Left hindlimb (tissue), 1 donor: ENCODE measurements at places on chromosomes 4 and X.

DNA sequence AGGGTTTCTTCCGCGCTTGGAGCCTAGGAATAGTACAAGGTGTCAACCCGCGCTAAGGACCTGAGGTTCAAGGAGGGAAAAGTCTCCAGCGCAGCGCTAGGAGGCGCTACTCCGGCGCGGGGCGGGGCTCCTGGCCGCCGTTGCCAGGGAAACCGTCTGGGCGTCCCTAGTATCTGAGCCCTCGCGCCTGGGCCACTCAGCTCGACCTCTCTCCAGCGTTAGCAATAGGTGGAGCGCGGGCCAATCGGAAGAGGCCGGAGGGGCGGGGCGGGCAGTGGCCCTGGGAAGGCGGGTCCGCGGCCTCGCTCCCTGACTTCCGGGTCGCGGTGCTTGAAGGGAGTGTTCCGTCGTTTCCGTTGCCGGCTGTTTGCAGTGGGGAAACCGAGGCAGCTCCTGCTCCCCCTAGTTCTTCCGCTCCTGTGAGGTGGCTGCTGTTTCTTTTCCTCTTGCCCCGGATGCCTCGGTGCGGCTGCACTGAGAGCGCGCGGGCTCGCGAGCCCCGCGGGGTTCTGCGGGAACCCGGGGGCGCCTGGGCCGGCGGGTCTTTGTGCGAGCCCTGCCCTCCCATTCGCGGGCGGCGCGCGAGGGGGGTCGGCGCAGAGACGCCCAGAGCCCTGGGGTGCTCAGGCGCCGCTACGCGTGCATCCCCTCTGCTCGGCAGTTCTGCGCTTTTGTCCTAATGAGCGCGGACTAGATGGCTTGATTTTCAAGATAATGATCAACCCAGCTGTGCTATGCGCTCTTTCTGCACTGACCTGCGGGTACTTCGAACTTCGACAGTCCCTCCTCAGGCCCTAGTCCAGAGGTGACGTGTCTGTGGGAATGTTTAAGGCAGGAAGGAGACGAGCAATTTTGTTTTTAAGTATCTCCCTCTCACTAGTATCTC is at the start of gene ELMOD2:
TSS of gene ELMOD2 (plus strand) at position 312 of the 886 bp plus-strand sequence. CDS start 1,261 bp downstream, outside the sequence.
- DNase-seq: peak; percentile 98

DNA sequence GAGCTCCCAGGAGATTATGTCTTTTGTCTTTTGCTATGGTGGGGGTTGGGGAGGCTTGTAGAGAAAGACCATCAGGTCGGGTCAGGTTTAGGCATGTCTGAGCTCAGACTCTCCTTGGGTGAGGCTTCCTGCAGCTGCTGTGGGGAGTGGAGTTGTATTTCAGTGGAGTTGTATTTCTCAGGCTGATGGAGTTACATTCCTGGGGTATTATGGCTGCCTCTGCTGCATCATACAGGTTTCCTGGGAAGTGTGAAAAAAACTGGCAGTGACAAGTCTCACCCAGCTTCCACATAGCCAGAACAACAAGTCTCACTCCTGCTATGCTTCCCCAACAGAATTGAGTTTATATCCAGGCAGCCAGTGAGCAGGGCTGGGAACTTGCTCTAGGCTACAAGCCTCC is 119.3 kb downstream of the VSIG4 start:
- no peak for DNase-seq

DNA sequence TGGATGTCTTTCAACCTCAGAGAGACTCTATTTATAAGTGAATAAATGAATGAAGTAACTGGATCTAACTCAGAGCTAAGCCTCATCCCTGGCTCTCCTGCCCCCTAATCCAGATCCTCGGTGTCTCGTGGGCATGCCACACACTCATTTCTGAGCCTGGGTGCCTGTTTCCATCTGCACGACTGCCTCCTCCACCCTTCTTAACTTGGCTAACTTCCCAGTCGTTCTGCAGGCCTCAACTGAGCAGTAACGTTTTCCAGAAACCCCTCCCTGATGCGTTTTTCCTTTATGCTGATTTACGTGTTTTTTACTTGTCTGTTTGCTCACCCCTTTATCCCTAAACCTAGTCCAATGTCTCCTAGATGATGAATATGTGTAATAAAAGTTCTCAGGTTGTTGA is 186.9 kb upstream of the HS3ST1 start:
- no peak for DNase-seq

- no peak for DNase-seq
Measured at GRCh38 chr4:120874792-120875774, 47.4 kb downstream of the PRDM5 start.

DNA sequence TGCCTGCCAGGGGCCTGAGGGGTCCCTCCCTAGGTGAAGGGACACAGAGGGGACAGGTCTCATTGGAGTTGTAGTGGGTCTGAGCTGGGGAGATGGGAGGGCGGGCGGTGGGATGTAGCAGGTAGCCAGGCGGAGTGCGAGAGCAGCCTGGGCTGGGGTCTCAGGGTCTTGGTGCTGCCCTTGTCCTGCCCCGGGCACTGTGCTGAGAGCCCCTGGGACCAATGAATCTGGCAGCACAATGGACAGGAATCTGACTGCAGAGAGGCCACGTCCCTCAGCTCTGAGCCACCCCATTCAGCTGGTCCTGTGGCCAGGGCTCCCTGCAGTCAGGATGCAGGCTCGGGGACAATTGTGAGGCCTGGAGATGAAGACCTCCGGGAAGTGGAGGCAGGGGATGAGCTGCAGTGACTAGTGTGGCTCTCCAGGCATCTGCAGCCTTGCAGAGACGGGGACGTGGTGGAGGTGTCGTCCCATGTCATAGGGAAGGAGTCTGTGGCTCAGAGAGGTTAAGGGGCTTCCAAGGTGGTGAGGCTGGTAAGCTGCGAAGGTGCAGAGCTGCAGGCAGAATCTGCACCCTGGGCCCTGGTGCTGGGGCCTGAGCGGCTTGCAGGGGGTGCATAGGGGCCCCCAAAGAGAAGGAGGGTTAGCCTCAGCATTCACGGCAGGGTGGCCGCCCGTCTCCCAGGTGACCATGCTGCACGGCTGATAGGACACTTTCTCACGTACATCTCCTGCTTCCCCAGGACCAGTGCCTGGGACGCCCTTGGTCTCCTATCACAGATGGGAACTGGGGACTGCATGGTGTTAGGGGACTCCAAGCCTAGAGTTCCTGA is 20.6 kb downstream of the NSG1 start:
- no peak for DNase-seq

DNA sequence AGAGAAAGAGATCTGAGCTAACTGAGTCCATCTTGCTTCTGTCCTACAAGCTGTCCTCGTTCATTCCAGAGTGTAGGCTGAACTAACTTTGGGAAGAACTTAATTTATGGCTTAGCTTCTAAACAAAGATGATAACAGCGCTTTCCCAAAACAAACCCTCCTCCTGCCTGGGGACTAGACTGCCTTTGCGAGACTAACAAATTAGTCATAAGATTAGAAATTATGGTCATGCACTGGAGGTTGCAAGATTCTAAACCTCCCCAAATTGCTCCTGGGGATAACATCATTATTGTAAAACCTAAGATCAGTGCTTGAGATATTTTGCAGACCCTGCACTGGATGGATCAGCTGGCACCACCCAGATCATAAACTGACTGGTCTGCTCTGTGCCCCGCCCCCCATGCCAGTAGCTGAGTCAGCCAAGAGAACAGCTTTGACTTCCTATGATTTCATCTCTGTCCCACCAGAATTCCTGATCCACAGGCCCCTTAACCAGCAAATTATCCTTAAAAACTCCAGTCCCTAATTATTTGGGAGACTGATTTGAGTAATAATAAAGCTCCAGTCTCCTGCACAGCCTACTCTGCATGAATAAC is 883.3 kb downstream of the TRIML1 start:
- DNase-seq: no peak

GRCh38 chrX:11130136-11130535 is 19.0 kb downstream of the HCCS start:
- DNase-seq: no peak

DNA sequence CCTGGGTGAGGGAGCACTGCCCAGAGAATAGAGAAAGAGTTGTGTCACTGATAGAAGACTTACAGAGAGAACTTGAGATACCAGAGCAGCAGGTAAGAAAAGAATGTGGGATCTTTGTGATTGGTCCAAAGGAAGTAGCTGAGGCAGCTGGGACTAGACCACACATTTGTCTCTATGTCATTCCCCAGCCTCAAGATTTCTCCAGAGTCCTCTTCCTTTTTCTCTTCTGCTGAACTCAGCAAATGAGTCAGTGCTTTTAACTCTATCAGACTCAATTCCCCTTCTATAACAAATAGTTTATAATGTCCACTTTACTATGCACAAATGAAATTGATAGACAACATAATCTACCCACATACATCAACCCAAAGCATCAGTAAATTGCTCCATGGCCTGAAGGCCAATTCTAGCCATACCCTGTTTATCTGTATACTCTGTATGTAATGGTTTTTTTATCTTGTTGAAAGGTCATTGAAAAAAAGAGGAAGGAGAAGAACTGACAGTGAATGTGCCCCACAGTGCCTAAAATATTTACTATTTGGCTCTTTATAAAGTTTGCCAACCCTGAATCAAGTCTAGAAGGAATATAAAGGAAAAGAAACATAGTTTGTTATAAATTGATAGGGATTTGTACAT is 38.2 kb downstream of the ETDC start:
- no peak for DNase-seq

DNA sequence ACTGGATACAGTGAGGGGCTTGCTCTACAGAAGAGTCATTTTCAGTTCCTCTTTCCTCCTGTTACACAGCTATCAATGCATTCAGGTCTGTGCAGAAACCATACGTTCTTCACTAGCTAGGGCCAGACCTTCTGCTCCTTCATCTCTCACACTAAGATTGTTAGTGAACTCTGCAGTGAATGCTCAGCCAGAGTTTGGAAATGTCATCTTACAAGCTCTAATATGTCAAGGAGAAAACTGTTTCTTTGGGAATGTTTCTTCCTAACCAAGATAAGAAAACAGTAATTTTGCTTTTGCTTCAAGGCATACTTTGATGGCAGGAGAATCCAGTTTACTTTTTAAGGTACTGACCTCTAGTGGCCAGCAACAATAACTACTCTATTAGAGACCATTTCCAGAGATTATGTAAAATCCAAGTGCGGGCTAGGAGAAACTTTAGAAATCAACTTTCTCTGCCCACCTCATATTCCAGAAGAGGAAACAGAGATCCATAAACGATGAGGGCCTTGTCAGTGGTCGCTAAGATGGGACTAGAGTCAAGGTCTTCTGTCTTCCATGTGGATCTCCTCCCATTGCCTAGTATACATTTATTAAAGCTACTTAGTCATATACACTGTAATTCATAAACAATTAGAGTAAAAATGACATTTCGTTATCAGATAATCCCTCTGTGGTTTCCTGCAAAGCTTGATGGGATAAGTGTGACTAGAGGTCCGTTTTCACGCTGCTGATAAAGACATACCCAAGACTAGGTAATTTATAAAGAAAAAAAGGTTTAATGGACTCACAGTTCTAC is 12.1 kb upstream of the CC2D2A start:
- DNase-seq: no peak

GRCh38 chr4:155413451-155413850 is 36.7 kb upstream of the MAP9 start:
- DNase-seq: no peak

GRCh38 chr4:8917868-8918783 is 46.5 kb upstream of the HMX1 start:
- peak; percentile 68 for DNase-seq

- no peak for DNase-seq
Measured at GRCh38 chr4:155371432-155372043, 5.2 kb downstream of the MAP9 start.

GRCh38 chr4:95021099-95021498 is 263.3 kb downstream of the BMPR1B start:
- no peak for DNase-seq

GRCh38 chr4:156779774-156780173 is 191.8 kb downstream of the PDGFC start:
- DNase-seq: no peak

DNA sequence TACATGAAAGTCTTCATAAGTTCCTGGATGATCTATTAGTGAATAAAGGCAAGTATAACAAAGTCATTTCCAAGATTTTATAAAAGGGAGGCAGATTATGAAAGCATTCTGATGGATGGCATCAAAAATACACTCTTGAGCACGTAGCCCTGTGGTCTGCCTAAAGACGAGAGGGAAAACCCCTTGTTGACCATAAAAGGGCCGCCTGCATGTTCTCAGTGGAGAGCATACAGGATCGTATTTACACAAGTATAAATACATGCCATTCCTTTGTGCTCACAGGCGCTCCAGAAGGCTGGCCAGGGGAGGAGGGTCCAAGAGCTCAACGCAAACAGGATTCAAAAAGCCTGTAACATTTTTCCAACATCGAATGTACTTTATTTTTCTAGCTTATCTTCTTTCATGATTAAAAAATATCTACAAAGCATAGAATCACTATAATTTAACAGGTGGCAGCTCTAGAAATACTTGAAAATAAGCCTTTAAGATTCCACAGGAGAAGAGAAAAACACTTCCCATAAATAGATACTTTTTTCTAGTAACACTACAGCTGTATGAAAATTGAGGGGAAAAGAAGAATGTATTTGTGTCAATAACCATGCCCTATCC is 29.6 kb downstream of the PDGFC start:
- DNase-seq: peak; percentile 65

DNA sequence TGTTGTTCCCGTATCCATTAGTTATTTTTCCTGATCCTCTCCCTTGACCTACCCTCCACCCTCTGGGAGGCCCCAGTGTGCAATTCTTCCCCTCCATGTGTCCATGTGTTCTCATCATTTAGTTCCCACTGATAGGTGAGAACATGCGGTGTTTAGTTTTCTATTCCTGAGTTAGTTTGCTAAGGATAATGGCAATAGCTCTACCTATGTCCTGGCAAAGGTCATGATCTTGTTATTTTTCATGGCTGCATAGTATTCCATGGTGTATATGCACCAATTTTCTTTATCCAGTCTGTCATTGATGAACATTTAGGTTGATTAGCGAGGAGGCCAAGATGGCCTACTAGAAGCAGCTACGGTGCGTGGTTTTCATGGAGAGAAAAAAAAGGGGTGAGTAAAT is 714.1 kb downstream of the STIM2 start:
- DNase-seq: no peak

GRCh38 chrX:20320461-20321159 is 53.9 kb upstream of the RPS6KA3 start:
- DNase-seq: no peak

GRCh38 chr4:168741281-168742173 is 244.7 kb downstream of the PALLD start:
- DNase-seq: no peak

- DNase-seq: no peak
Measured at GRCh38 chr4:90152024-90152423, 24.8 kb downstream of the CCSER1 start.

DNA sequence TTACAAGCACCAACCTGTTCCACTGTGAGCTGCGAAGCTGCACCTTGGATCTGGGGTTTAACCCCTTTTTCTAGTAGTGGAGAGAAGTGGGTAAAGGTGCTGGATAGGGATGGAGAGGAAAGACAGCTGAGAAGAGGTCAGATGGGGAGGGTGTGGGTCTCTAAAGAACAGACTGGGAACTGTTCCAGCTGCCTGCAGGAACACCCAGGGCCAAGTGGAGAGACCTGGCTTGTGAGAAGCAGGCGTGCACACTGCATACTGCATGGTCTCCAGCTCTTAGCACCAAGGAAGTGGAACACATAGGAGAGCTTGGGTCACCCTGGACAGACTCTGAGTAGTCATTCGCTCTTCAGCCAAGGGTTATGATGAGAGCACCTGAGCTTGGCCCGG is 16.1 kb downstream of the BCOR start:
- no peak for DNase-seq

- DNase-seq: no peak
Measured at GRCh38 chrX:155968326-155968661, 29.2 kb upstream of the IL9R start.

- DNase-seq: no peak
Measured at GRCh38 chrX:23504895-23505294, 162.4 kb upstream of the PRDX4 start.
